ENCODE measurements at places on chromosomes 6 and 20. TPM values are rescaled to one million over a fixed set of nuclear protein-coding genes. Genes with fewer than 3 reads are reported as not detected.
A peak's percentile ranks its signal among the peaks of the same experiment; 100 is the strongest.

Gene MAFB
- total RNA-seq, result 20.6 TPM

Gene SLC44A4
- 0.10 TPM for total RNA-seq

GRCh38 chr6:138485005-138485545 lies 14.2 kb downstream of the NHSL1 start:
- no peak for DNase-seq

- DNase-seq, result no peak
Measured at GRCh38 chr6:94124333-94124732, 705.0 kb upstream of the EPHA7 start.

DNA sequence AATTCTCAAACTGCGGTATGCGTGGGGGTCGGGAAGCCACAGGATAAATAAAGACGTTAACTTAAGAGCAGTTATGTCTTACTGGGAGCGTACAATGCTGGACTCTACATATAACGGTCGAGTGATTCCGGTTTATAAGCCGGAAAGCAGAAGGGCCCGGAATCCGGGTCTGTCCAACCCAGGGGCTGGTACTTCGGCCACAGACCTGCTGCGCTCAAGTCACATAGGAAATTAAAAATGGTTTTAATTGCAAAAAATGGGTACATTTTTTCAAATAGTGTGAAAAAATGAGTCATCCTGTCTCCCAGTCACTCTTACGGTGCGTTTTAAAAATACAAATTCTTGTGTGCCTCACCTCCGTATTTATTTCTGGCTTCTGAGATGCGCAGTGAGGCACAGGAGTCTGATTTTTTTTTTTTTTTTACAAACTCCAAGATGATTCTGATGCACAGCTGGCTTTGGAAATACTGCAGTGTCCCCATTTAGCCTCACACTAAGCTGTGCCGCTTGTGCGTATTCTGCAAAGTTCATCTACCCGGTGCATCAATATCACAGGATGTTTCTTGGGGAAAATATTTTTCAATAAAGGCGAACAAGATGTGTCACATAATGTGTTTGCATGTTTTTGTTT lies 1.0 kb downstream of the PCIF1 start:
- DNase-seq, result peak; percentile 39

DNA sequence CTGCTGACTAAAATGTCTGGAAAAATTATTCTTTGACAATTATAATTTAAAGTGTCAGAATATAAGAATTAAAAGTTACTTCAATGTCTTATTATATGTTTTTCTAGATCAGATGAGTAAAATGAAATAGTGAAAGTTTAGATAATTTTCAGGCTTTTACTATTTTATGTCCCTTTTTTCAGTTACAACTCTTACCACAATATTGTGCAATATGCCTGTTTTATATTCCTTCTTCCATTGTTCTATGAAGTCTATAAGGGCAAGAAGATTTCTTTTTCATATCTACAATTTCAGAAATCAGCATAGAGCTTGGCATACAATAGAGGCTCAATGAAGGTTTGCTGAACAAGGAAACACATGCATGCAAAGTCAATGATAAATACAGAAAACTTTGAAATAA lies 401.2 kb upstream of the HTR1E start:
- no peak for DNase-seq

Gene NDUFAF4
- total RNA-seq, result 10.6 TPM

Gene ETV7
- total RNA-seq, result 0.49 TPM

Gene BMP6
- 3.7 TPM for total RNA-seq

DNA sequence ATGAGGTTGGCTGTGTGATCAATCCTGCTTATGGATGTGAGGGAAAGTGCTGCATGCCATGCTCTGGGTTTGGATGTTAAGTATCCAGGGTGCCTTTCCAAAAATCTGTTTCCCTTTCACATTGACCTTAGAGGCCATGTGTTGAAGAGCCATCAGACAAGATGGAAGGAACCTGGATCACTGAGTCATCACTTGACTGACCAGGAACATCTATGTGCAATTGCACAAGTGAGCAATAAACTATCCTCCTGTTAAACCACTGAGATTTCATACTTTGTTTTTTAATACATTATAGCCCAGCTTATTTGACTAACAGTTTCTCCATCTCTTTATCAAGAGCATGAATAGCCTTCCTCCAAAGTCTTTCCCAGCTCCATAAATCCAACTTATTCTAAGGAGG lies 17.8 kb upstream of the TMEM14A start:
- DNase-seq, result no peak

DNA sequence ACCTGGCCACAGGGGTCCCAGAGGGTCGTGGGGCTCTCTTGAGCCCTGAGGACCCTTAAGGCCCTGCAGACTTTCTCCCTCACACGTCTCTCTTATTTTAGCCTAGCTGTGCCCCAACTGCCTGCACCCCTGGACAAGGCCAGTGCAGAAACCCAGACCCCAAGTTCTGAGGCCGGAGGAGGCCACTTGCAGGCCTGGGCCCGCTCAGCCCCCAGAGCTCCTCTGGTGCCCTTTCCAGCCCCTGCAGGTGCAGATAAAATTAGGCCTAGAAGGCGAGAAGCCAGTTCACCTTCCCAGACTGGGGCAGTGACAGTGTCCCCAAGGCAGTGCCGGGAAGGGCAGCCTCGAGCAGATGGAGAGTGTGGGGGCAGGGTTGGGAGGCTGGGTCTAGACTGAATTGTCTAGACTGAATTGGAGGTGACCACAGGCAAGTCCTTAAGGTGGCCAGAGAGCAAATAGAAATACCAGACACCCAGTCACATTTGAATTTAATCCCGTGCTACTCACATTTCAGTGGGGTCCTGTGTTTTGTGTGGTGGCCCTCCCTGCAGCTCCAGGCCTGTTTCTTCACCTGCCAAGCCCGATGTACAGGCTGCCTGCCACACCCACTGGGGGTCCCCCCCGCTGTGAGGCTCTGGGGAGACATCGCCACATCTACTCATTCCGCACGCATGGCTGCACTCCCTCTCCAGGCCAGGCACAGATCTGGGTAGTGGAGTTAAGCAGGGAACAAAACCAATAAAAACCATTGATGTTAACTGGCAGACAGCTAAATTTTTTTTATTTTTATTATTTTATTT lies 8.6 kb upstream of the IP6K3 start:
- DNase-seq, result no peak

- DNase-seq, result peak; percentile 35
Measured at GRCh38 chr6:129195643-129196042, 312.7 kb downstream of the LAMA2 start.

Gene LINC00237
- not detected for total RNA-seq

Gene C6orf58
- total RNA-seq, result 0.20 TPM

GRCh38 chr6:78844899-78845298 lies 22.5 kb upstream of the IRAK1BP1 start:
- DNase-seq, result no peak

DNA sequence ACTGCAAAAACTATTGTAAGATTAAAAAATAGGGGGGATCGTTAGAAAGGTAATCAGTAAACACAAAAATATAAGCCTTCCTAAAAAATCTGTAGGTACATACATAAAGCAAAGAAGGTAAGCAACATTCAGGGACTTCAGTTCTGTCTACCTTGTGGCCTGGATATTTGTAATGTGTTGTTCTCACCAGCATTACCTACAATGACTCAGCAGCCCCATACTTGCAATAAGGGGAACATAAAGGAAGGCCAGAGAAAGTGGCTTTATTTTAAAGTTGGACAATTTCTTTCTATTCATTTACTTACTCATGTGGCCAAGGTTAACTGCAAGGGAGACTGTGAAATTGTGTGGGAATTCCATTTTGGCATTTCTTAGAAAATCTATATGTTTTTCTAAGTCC lies 277.2 kb upstream of the PREP start:
- DNase-seq, result no peak

DNA sequence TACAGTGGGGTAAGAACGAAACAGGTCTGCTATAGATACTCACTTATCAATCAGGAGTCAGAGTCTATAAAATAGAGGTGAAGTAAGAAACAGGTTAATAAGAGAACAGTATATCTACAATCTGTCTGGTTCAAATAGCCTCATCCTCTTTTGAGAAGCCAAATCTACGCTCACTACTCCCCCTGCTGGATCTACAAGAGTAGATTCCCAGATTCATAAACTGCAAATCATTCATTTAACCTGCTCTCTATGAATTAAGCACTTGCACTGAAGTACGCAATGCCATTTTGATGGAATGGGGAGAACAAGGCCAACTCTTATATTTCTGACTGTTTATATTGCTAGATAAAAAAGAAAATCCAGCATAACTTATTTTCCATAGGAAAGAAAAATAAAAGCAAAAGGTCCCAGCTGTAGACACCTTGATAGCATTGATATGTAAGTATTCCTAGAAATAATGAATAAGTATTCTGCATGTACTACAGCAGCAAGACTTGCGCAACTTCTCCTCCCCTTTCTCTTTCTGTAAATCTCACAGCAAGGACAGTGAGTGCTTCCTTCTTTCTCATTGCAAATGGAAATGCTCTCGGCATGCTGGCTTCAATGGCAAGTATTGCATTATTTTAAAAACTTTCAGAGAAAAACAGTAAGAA lies 92.3 kb downstream of the RFX6 start:
- DNase-seq, result no peak

Gene GABRR1
- total RNA-seq, result 0.20 TPM

Gene ADGRF4
- 7.6 TPM for total RNA-seq

Gene FOXA2
- not detected for total RNA-seq

Gene GSTA1
- total RNA-seq, result not detected

Gene COL11A2
- total RNA-seq, result 1.4 TPM

GRCh38 chr6:105940990-105941389 lies 145.1 kb upstream of the PRDM1 start:
- no peak for DNase-seq

- no peak for DNase-seq
Measured at GRCh38 chr20:21767739-21768223, 62.3 kb downstream of the PAX1 start.

DNA sequence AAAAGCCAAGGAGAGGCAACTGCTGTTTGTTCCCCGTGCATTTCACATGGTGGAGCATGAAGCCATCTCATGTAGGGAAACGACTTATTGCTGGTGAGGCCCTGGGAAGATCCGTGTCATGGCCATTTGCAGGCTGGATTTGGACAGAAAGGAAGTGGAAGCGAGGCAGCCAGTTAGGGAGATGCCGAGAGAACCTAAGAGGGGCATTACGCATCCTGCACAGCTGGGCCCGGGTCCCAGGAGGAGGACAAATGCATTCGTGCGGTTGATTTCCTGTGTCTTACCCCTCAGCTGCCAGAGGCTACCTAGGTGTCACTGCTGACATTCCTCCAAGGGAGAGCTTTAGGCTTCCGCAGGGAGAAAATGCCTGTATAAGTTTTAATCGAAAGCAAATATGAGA lies 316.2 kb upstream of the CDYL start:
- no peak for DNase-seq

GRCh38 chr20:39039261-39039660 lies 77.1 kb downstream of the DHX35 start:
- no peak for DNase-seq

DNA sequence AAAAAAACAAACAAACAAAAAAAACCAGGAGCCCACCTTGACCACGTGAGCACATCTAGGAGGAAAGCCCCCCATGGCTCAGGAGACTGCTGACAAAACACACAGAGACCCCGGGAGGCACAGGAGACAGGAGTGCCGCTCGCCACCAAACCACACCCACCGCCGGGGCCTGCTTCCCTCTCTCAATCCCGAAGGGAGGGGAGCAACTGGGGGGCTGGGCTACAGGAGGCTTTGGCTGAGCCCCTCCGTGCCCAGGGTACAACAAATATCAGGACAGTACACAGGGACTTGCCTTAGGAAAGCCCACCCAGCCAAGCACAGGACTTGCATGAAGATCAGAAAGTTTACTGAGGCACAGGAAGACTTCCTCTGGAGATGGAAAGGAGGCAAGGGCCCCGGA lies 102.5 kb downstream of the TAF4 start:
- no peak for DNase-seq
